Activated naive CD4-positive, alpha-beta T cell treated with anti-CD3 and anti-CD28 coated beads, Interleukin-2, amount 50 U/mL, for 72 hours (primary cell): ENCODE measurements at places on chromosomes 2 and 18.

- no peak for DNase-seq
Measured at GRCh38 chr2:2173633-2174032, 157.4 kb downstream of the MYT1L start.

- no peak for DNase-seq
Measured at GRCh38 chr2:241795021-241795999, 13.7 kb upstream of the NEU4 start.

DNA sequence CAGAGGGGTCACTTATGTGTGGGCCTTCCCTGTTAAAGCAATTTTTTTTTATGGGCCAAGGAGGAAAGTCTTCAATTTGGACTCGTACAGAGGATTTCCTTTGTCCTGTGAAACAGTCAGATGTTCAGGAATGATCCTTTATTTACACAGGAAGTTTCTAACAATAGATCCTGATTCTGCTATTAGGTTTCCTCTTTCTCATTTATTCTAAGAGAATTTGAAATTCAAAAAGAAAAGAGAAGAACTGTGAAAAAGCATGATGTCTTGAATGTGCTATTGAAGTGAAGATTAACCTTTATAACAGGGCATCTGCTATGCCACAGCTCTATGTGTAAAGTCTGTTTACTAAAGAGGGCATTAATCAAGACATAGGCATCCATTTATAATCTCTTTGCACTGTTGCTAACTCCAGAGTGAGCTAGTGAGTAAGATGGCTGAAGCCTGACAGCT is 105.3 kb upstream of the FAM98A start:
- DNase-seq = no peak

GRCh38 chr2:100833331-100833730 is 13.4 kb downstream of the NPAS2 start:
- no peak for DNase-seq

- no peak for DNase-seq
Measured at GRCh38 chr2:111201214-111201613, 80.5 kb downstream of the BCL2L11 start.

DNA sequence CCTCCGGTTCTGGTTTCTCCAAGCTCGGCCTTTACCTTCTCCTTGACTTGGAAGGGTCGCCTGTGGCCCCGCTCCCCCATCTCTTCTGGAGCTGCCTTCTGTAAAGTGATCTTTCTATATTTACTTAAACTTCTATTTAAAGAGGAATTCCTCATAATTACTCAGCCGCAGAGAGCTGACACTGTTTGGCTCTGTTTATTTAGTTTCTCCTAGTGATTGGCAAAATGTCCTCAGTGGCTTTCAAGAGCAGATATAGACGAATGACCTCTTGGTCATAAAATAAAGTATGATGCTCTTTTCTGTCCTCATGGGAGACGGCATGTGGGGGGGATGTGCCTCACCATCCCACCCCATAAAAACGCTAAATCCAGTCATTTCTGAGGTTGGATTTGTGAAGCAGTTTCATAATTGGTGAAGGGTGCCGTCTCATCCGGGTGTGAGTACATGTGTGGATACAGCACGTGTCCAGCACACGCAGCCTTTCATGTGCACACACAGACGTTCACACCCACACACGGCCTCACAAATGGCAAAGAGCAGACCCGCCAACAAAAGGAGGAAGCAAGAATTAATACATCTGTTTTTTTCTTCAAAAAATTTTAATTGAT is 43.4 kb upstream of the SMAD7 start:
- DNase-seq = no peak

- no peak for DNase-seq
Measured at GRCh38 chr2:226898121-226898520, 62.3 kb downstream of the RHBDD1 start.

GRCh38 chr2:24814516-24814915 is 21.3 kb downstream of the CENPO start:
- DNase-seq = no peak

DNA sequence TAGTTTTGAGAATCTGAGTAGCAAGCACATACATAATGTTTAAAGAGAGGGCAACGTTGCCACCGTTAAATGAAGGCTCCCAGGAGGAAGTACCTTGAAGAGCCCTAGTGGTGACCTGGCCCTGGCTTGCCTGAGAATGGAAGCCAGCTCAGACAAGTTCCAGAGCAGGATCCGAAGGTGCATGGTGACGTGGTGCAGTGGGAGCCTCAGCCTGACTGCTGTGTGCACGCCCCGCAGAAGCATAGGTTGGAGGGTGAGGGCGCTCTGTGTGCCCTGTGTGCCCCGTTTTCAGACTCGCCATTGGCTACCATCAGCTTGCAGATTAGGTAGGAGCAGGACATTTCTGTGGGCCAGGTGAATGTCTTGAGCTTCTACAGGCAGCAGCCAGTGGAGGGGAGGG is 68.2 kb downstream of the ZNF407 start:
- no peak for DNase-seq

- DNase-seq = no peak
Measured at GRCh38 chr2:46748735-46749531, 166.7 kb downstream of the MCFD2 start.

GRCh38 chr2:128472789-128473174 is 154.1 kb upstream of the HS6ST1 start:
- DNase-seq = no peak

- no peak for DNase-seq
Measured at GRCh38 chr2:18788592-18788991, 199.2 kb upstream of the NT5C1B start.

- no peak for DNase-seq
Measured at GRCh38 chr2:168171059-168171762, 76.2 kb downstream of the STK39 start.
